Brain microvascular endothelial cell (primary cell): ENCODE measurements at places on chromosomes 13 and 19.

DNA sequence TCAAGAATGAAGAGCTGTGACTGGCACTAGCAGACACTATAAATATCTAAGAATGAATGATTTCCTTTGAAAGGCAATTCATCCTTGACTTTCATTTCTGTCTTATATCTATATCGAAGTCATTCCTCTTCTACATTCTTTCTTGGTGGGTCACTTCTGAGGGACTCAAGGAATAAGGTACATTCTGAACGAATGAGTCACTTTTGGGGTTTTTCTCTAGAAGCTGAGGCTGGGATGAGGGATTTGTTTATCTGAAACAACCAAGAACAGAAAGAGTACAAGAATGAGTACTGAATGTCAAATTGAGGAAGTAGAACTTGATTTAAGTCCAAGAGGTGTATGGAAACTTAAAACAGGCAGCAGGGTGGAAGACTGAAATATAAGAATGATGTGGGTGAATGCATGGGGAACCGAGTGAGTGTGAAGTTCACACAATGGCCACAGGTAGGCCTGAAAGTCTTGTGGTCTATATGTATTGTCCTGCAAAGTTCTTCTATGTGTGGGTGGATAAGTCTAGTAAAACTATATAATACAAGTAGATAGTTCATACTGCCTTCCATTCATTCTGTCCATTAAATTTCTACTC lies 343.9 kb downstream of the OXGR1 start:
- peak; percentile 76 for DNase-seq

DNA sequence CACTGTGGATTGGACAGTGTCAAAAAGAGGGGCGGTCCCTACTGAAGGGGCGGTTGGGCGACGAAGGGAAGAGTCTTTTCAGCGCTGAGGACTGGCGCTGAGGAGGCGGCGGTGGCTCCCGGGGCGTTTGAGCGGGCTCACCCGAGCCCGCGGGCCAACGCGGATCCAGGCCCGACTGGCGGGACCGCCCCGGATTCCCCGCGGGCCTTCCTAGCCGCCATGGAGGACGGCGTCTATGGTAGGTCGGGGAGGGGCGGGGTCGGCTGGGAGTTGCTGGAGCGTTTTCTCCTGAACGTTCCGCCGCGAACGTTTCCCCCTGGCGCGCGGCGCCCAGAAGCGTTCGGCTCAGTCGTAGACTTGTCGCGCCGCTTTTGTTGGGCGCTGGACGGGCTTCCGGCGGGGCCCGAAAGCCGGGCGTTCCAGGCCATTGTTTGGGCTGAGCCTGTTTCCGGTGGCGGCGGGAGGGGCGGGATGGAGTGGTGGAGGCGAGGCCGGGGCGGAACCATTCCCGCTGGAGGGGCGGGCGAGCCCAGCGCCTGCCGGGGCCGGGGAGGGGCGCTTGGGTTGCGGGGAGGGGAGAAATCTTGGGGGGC lies at the start of gene CYTH2:
Gene CYTH2 (plus strand): TSS at position 81 of the 593 bp plus-strand sequence. CDS start 139 bp downstream, at position 220.
- DNase-seq = peak; percentile 71

DNA sequence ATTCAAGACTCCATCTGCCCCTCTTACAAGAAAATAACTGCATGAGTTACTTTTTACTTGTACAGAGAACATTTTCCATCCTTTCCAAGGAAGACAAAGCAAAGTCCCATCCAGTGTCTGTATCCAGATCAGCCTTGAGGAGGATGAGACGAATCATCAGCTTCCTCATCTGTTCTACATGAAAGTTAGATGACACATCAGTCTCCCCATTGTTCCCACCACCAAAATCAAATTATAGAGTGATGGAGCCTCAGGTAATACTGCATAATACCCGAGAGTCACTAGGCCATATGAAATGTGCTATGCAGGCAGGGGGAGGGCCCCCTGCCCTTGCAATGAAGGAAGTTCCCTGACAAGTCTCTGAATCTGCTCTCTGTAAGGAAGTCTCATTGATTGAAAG lies 1244.6 kb upstream of the SLC10A2 start:
- no peak for DNase-seq

- no peak for DNase-seq
These were observed 19.7 kb downstream of the ACOD1 start for GRCh38 chr13:76968041-76968440.

- DNase-seq = no peak
These were observed 616.2 kb upstream of the SPRY2 start for GRCh38 chr13:80957019-80957655.
